ENCODE measurements at places on chromosomes 4 and X.

- no peak for DNase-seq
Measured at GRCh38 chr4:16695896-16696295, 202.5 kb downstream of the LDB2 start.

GRCh38 chrX:3326681-3327080 lies 19.8 kb downstream of the MXRA5 start:
- DNase-seq = no peak

DNA sequence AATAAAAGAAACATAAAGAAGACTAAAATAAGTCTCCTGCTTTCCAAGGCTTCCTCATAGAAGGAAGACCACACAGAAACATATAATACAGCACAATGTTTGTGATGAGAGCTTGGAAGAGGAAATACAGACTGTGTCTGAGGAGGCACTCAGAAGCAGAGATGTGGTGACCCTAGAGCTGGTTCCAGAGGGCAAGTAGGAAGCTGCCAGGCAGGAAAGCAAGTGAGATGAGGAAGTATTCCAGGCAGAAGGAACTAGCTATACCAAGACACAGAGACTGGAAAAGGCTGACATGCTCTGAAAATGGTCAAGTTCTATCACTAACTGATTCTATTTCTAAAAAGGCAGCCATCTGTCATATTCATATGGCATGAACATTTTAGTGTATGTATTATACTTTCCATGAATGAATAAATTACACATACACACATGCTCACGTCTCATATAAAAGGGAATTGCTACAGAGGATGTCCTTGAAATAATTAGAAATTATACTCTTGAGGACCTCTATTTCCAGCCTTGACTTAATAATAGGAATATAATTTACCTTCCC lies 16.6 kb upstream of the HSFX2 start:
- DNase-seq = no peak

- DNase-seq = no peak
Measured at GRCh38 chr4:159047478-159048165, 55.3 kb upstream of the RAPGEF2 start.

DNA sequence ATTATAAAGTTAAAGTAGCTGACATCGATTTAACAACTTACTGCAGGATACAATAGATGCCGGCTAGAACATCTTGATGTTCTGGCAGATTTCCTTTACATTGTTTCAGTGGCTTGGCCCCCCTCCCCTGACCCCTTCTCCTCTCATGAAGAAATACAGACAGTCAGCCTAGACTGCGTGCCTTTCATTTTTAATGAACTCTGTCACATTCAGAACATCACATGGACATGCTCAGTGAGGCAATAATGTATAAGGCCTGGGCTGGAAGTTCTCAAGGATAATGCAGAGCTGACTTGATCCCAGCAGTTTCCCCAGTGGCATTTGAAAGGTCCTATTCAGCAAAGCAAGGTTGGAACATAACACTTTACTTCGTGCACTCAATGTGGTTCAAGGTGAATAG lies 239.2 kb downstream of the ANK2 start:
- DNase-seq = no peak

DNA sequence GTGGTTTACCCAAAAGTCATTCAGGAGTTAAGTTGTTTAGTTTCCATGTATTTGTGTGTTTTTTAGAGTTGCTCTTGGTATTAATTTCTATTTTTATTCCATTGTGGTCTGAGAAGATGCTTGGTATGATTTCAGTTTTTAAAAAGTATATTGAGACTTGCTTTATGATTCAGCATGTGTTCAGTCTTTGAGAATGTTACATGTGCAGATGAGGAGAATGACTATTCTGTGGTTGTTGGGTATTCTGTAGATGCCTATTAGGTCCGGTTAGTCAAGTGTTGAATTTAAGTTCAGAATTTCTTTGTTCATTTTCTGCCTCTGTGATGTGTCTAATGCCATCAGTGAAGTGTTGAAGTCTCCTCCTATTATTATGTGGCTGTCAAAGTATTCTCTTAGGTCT lies 249.4 kb downstream of the ARHGAP10 start:
- DNase-seq = no peak

DNA sequence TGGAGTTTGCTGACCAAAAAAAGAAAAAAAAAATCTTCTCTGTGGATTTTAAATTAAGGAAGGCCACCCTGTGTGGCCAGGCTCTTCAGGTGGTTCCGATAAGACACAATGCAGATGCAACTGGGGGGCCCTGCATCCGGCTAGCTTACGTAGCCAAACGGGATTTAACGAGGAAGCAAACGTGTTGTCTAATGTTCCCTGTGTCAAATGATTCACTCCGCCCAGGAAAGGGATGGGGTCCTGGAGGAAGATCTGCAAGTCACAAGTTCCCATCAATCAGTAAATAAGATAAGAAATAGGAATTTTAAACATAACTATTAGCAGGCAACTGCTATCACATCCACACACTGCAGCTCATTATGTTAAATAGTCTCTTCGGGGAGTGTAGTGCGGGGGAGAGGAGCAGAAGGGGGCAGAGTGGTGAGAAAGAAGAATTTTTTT lies 216.4 kb upstream of the GYPA start:
- no peak for DNase-seq

DNA sequence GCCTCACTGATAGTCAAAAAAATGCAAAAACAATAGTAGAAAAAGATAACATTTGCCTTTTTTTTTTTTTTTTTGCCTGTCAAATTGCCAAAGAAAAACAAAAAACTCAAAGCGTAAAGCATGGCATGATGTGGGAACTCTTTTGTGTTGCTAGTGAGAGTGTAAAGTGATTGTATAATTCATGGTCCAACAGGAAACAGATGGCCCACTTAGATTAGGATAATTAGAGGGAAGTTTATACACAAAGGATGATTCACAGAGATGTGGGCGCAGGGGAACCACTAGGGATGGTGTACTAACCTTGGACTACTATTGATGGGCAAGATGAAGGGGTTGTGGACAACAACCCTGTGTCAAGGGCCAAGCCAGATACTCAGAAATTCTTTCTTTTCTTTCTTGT lies 16.4 kb downstream of the MCUB start:
- DNase-seq = no peak

DNA sequence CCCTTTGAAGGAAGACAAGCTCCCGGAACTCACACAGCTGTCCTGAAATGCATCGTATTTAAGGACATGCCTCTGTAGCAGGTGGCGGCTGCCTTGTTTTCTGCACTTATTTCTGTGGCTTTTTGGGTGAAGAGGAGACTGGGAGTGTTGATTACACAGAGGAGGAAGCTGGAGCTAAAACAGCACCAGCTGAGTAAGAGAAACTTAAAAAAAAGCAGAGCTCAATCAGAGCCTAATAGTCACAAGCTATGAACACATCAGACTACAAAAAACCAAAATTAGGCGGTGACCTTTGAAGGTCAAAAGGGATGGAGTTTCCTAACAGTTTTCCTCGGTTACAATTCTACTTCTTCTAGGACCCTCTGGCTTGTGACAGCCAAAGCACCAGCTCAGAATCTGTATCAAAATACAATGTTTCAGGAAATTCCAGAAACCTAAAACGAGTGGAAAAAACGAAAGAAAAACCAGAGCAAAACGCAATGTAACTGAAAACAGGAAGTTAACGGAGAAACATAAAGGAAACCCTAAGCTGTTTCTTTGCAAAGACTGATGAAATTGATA lies 13.5 kb downstream of the PRKX start:
- DNase-seq = no peak

DNA sequence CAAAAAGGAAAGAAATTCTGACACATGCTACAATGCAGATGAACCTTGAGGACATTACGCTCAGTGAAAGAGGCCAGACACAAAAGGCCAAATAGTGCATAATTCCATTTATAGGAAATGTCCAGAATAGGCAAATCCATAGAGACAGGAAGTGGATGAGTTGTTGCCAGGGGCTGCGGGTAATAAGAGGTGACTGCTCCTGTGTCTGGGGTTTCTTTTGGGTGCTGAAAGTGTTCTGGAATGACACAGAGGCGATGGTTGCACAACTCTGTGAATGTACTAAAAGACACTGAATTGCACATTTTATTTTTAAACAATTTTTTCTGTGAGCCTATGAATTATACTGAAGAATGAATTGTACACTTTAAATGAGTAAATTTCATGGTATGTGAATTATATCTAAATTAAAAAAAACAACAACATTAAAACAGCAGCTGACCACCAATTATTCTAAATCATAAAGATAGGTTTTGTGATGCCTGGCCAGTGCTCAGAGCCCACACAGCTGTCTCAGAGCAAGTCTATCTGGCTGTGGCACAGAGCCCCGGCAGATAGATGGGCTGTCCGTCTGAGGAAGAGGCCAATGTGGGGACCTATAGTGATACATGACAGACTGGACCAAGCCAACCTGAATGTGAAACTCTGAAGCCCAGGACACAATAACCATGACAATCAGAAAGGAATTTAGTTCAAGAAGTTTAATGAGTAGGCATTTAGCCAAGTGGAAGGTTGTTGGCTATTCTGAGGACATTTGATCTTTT lies 23.5 kb upstream of the IRAK1 start:
- no peak for DNase-seq

DNA sequence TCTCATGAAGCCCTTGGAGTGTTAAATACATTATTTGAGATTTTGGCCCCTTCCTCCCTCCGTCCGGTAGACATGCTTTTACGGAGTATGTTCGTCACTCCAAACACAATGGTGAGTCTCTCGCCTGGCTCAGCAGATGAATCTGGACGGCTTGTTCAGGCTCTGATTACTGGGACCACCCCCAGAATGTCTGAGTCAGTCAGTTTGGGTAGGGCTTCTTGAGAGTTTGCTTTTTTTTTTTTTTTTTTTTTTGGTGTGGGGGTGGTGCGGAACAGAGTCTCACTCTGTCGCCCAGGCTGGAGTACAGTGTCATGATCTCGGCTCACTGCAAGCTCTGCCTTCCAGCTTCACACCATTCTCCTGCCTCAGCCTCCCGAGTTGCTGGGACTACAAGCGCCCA lies 62.4 kb upstream of the MSANTD1 start:
- no peak for DNase-seq

DNA sequence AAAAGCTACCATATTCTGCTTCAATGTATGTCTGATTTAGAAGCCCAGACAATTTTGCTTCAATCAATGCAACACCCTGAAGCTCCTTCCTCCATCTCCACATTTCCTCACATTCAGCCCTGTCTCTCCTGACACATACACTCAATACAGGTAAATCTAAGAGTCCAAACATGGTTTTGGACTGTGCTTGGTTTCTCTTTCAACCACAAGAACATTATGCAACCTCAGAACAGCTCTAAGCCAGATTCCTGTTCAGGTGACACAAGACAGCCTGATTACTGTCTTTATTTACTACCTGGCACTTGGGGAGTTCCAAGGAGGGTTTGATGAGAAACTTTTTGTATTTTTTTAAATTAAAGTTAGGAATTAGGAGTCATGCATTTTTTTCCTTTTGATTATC lies 307.5 kb upstream of the SLIT2 start:
- no peak for DNase-seq

- no peak for DNase-seq
Measured at GRCh38 chr4:153362184-153362583, 17.7 kb downstream of the MND1 start.
